Activated T-helper 2 cell treated with anti-CD3 and anti-CD28 coated beads, Interferon-gamma antibody, Interleukin-2, Interleukin-4, amounts not matched to agents 10 μg/mL and 5 μg/mL and 100 μg/mL, durations not matched to agents 14 hours and 24 hours and 36 hours (primary cell): ENCODE measurements at places on chromosomes 3 and 15.

- no peak for DNase-seq
Measured at GRCh38 chr15:68629519-68630210, 50.9 kb downstream of the CORO2B start.

- no peak for DNase-seq
Measured at GRCh38 chr15:57035664-57036063, 117.2 kb downstream of the TCF12 start.

DNA sequence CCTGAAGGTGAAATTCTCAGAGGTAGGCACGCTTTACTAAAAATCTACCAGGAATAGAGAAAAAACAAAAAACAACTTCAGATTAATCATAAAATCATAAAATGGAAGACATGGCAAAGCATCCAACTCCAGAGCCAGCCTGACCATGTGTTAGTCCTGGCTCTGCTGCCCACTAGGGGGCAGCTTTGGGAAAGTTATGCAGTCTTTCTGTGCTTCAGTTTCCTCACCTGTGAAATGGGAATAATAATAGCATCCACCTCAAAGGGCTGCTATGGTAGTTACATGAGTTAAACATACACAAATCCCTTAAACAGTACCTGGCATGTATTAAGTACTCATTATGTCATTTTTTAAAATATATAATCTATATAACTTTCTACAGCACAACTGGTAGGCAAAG lies 52.3 kb downstream of the WNT5A start:
- DNase-seq: no peak

- no peak for DNase-seq
Measured at GRCh38 chr3:179449636-179450035, 1.6 kb downstream of the GNB4 start.

DNA sequence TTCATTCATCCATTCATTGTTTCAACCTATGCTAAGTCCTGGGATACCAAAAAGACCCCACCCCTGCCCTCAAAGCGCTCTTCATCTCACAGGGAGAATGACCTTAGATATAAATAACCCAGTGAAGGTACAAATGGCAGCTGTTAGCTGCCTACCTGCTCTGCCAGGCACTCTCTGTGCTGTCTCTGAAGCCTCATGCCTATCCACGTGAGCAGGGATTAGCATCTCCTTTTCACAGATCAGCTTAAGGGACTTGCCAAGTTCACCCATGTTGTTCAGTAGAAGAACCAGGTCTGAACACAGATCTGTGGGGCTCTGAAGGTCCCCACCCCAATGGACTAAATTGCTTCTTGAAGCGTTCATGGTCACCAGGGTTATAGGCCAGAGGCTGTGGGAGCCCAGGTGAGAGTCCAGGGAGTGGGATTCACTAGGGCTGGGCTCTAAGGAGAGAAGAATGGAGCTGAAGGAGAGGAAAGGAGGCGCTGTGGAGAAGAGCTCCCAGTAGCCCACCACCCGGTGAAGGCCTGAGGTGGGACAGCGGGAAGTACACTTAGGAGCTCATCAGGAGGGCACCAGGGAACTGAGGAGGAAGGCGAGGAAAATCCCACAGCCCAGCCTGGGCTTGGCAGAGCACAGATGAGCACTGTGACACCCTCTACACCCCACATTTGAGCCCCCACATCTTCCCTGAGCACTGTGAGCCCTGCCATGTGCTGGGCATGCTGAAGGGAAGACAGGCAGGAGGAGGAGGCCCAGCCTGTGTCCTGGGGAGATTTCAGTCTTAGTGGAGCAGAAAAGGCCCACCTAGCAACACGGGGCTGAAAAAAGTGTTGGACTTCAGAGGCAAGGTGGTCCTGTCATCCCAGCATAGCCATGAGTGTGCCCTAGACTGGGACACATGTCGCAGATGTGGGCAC lies 20.4 kb downstream of the RBP1 start:
- no peak for DNase-seq

GRCh38 chr3:108757404-108757982 lies at the start of gene RETNLB:
TSS of gene RETNLB (minus strand) at chr3:108757410. CDS start at chr3:108757185, 225 bp downstream.
- no peak for DNase-seq

DNA sequence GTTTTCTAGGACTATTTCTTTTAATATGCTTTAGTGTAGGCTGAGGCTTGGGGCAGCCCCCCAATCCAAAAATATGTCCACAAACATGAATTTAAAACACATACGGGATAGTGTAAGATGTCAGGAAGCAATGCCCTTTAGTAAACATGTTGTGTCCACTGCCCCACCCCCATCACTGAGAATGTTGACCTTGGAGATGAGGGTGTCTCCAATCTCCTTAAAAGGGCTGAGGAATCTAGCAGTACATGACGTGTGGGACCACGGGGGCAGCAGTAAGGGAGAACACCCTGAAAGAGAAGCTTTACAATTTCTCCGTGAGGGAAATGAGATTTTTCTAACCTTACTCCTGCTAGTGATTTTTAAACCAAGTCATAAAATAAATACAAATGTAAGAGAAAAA lies 84.7 kb downstream of the SQOR start:
- DNase-seq: no peak

DNA sequence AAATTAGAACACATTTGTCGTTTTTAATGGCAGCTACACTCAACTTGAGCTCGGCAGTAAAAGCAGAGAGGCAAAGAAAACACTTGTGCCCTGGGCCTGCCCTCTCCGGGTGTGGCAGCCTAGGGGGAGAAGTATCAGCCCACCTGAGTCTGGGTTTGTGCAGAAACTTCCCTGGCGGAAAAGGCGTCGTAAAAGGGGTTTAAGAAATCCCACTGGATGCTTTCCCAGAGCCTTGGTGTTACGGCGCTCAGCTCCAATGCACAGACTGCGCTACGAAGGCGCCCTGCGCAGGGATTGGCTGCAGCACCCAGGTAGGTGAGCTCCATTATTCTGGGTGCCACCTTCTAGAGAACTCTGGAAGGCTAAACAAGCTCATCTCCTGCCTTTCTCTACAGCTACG lies 461.5 kb upstream of the NR2F2 start:
- DNase-seq: no peak

- no peak for DNase-seq
Measured at GRCh38 chr3:165827883-165828282, 9.3 kb downstream of the BCHE start.

DNA sequence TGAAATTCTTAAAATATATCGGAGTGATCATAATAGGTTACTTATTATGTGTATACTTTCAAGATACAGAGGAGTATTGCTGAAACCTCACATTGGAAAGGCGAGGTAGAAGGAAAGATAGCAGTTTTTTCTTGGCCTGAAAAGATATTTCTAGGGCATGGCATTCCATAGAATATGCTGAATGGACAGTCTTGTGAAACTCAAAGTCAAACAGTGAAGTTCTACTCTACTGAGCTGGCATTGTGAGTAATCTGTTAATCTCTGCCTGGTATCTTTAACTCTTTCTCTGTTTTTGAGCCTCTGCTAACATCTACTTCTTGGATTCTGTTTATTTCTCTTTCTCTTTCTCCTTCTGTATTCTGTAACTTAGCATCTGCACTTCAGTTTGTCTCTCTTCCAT lies 176.3 kb upstream of the ZBTB20 start:
- DNase-seq: no peak

DNA sequence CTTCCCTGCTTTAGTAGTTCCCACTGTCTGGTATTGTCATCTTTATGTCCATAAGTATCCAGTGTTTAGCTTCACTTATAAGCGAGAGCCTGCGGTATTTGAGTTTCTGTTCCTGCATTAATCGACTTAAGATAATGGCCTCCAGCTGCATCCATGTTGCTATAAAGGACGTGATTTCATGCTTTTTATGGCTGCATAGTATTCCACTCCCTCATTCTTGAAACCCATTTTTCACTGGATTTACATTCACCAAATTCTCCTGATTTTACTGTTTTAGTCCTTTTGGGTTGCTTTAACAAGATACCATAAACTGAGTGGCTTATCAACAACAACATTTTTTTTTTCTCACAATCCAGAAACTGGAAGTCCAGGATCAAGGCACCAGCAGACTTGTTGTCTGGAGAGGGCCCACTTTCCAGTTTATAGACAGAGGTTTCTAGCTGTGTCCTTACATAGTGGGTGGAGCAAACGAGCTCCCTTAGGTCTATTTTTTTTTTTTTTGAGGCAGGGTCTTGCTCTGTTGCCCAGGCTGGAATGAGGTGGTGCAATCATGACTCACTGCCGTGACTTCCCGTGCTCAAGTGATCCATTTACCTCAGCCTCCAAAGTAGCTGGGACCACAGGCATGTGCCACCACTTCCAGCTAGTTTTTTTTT lies 6.1 kb upstream of the TICRR start:
- DNase-seq: no peak

DNA sequence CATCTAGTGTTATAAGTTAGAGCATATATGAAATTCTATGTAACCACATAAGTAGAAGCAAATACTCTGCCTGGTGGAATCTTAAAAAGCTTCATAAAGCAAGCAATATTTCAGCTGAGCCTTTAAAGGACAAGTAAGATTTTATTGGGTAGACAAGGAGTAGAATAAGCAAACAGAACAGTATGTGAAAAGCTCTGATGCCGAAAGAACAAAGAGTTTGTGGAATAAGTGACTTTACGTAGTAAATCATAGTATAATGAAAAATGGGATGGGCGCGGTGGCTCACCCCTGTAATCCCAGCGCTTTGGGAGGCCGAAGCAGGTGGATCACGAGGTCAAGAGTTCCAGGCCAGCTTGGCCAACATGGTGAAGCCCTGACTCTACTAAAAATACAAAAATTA lies 9.9 kb downstream of the EAF2 start:
- no peak for DNase-seq

GRCh38 chr3:164390046-164390445 lies 688.2 kb downstream of the SI start:
- DNase-seq: no peak

- DNase-seq: no peak
Measured at GRCh38 chr15:52301265-52301847, 5.8 kb upstream of the MYO5C start.

DNA sequence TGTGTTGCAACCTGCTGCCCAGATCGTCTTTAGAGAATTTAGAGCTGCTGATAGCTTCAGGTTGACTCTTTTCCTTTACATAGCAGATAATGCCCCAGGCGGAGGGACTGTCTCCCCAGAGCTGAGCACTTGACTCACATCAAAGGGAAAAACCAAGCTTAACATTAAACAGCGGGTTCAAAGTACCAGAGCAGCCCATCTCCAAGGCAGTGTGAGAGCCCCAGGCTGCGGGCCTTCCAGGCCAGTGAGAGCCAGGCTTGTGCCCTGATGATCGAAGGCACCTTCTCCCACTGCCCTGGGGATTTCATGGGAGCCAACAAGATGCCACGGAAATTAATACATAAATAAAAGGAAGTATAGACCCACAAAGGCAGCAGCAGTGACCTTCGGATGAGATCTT lies 275.6 kb downstream of the XXYLT1 start:
- no peak for DNase-seq

- DNase-seq: no peak
Measured at GRCh38 chr3:32276279-32276841, 37.9 kb downstream of the CMTM8 start.

GRCh38 chr3:67389176-67389575 lies 265.2 kb downstream of the SUCLG2 start:
- DNase-seq: no peak

- DNase-seq: no peak
Measured at GRCh38 chr3:28978092-28978491, 302.8 kb upstream of the RBMS3 start.

GRCh38 chr3:50123394-50124051 lies 31.6 kb upstream of the SEMA3F start:
- no peak for DNase-seq

DNA sequence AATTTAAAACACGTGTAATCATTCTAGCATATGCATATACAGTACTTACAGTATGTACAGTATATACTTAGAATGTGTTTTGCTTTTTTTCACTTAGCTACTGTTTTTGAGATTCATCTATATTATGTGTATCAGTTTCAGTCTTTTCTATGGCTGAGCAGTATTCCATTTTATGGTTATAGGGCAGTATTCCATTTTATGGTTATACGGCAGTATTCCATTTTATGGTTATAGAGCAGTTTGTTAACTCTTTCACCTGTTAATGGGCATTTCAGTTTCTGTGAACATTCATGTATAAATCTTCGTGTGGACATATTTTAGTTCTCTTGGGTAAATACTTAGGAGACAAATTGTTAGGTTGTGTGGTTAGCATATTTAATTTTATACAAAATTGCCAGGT lies 40.9 kb downstream of the PDCD6IP start:
- DNase-seq: no peak

- DNase-seq: no peak
Measured at GRCh38 chr3:10676905-10677304, 139.1 kb upstream of the SLC6A11 start.

- DNase-seq: peak; percentile 86
Measured at GRCh38 chr3:71226565-71227269, 356.8 kb downstream of the FOXP1 start.

GRCh38 chr3:44226573-44226972 lies 15.1 kb upstream of the TOPAZ1 start:
- no peak for DNase-seq

DNA sequence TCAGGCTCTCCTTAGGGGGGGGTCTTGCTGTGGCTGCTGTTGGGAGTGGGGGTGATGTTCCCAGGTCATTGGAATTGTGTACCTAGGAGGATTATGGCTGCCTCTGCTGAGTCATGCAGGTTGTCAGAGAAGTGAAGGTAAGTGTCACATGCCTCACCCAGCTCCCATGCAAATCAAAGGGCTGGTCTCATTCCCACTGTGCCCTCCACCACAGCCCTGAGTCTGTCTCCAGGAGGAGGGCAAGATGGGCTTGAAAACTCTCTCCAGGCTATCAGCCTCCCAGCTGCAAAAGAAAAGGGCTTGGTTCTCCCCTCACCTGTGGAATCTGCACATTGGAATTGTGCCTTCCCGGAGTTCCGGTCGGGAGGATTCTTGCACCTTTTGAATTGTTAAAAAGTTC lies 580.5 kb downstream of the NSUN3 start:
- DNase-seq: no peak

- DNase-seq: no peak
Measured at GRCh38 chr15:49134683-49135341, 20.6 kb downstream of the COPS2 start.

DNA sequence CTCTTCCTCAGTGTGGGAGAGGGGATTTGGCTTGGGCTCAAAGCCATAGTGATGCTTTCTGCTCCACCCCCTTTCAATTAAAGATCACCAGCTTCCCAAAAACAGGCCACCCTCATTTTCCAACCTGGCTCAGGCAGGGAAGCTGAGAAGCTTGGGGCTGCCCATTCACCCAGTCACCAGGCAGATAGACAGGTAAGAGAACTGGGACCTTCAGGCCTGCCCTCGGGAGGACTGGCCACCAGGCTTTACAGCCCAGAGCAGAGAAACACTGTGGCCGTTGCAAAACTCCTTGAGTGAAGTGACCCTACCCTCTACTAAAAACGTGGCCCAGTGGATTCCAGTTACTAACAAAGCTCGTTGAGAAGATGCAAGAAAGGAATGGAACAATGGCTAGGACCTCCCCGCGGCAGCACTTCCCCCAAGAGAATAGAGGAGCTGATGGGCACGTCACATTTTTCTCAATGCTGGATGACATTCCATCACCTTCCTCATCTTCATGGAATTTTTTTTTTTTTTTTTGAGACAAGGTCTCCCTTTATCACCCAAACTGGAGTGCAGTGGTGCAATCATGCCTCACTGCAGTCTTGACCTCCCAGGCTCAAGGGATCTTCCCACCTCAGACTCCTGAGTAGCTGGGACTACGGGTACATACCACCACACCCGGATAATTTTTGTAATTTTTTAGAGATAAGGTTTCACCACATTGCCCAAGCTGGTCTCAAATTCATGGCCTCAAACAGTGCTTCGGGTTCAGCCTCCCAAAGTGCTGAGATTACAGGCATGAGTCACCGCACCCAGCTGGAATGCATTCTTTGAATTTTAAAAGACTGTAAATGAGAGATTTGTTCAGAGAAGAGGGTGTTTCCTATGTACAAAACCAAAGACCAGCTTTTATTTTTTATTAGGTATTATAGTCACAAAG lies 37.9 kb downstream of the LIPC start:
- DNase-seq: no peak

GRCh38 chr3:73449774-73450173 lies 175.0 kb downstream of the PDZRN3 start:
- DNase-seq: no peak
